ENCODE measurements at places on chromosomes 5 and 9.

DNA sequence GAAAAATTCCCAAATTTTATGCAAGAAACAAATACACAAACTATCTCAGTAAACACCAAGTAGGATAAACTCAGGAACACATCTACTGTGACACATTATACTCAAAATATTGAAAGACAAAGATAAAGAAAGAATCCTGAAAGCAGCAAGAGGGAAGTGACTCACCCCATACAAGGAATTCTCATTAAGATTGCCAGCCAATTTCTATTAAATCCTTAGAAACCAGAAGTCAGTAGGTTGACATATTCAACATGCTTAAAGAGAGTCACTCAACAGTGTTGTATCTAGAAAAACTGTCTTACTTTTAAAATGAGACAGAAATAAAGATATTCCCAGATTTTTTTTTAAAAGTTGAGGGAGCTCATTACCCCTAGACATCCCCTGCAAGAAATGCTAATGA lies 15.5 kb downstream of the SPATA31E1 start:
- no peak for DNase-seq

DNA sequence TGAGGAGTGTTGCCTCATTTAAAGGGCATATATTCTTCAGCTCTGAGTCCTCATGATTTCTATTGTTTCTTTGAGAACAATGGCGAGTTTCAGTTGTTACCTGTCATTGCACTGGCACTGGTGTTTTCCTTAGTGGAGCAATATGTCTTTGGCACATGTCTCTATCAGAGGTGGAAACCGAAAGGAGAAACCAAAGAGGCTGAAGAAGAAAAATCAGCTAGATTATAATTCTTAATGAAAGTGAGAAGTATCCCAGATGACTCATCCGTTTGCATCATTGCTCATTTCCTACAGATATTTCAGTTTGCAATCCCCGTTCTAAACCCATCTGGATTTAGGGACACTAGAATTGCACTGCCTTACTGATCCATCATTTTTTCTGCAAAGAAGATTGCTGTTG lies 324.6 kb downstream of the TMEM232 start:
- no peak for DNase-seq

GRCh38 chr9:122228568-122229484 lies at the start of gene LHX6:
TSS of gene LHX6 (minus strand) at chr9:122228957. CDS start at chr9:122228740, 217 bp downstream.
- no peak for DNase-seq

DNA sequence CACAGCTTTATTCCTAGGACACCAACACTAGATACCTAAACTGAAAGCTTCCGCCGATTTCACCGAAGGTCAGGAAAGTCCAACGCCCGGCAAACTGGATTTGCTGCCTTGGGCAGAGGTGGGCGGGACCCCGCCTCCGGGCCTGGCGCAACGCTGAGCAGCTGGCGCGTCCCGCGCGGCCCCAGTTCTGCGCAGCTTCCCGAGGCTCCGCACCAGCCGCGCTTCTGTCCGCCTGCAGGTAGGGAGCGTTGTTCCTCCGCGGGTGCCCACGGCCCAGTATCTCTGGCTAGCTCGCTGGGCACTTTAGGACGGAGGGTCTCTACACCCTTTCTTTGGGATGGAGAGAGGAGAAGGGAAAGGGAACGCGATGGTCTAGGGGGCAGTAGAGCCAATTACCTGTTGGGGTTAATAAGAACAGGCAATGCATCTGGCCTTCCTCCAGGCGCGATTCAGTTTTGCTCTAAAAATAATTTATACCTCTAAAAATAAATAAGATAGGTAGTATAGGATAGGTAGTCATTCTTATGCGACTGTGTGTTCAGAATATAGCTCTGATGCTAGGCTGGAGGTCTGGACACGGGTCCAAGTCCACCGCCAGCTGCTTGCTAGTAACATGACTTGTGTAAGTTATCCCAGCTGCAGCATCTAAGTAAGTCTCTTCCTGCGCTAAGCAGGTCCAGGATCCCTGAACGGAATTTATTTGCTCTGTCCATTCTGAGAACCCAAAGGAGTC lies at the start of gene CD274:
TSS of gene CD274 (plus strand) at position 184 of the 733 bp plus-strand sequence. CDS start 5,572 bp downstream, outside the sequence.
- DNase-seq: peak; percentile 26

DNA sequence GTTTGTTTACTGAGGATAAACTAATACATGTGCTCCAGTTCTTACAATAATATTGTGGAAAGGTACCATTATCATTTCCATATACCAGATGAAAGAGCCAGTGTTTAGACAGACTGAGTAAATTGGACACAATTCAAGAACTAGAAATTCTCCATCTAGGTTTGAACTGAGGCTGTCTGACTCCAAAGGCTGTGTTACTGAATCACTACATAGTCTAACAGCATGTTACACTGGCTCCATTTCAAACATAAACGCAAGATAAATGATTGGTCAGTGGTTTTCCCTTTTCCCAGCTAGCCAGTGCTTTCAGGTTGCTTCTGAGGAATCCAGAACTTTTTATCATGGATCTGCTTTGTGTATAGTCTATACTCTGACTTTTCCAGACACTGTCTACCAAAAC lies 8.1 kb downstream of the SPDL1 start:
- no peak for DNase-seq

GRCh38 chr9:131432597-131433301 lies 38.9 kb downstream of the PRRC2B start:
- no peak for DNase-seq

DNA sequence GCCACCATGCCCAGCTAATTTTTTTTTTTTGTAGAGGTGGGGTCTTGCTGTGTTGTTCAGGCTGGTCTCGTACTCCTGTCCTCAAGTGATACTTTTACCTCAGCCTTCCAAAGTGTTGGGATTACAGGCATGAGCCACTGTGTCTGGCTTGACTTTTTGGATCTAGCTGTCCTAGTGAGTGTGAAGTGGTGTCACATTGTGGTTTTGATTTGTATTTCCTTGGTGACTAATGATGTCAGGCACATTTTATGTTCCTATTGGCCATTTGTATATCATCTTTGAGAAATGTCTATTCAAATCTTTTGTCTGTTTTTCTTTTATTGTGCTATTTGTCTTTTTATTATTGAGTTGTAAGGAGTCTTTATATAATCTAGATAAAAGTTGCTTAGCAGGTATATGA lies 53.5 kb upstream of the MCCC2 start:
- no peak for DNase-seq

Measured in NCI-H1048 (cell line).